ENCODE measurements at places on chromosomes 12 and 14. TPM values are rescaled to one million over a fixed set of nuclear protein-coding genes. Genes with fewer than 3 reads are reported as not detected.
A peak's percentile ranks its signal among the peaks of the same experiment; 100 is the strongest.

- no peak for DNase-seq
- no peak overlapping the region for H3K4me3 ChIP-seq
- H3K27ac ChIP-seq, result no peak overlapping the region
- no peaks in the 10 kb centered on the region for H3K27me3 ChIP-seq
- no peaks in the 10 kb centered on the region for H3K36me3 ChIP-seq
- no peaks in the 10 kb centered on the region for H3K4me1 ChIP-seq
These were observed 87.2 kb downstream of the ESRRB start for GRCh38 chr14:76463105-76463504.

DNA sequence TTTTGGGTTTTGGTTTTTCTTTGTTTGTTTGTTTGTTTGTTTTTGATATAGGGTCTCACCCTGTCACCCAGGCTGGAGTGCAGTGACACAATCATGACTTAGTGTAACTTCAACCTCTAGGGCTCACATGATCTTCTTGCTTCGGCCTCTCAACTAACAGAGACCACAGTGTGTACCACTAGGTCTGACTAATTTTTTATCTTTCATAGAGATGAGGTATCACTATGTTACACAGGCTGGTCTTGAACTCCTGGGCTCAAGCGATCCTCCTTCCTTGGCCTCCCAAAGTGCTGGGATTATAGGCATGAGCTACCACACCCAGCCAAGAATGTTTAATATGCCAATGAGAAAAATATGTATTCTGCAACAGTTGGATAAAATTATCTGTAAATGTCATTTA, 29.6 kb upstream of the USP15 start:
- no peak for DNase-seq
- no peaks in the 10 kb centered on the region for H3K27me3 ChIP-seq
- H3K4me3 ChIP-seq, result no peak overlapping the region
- H3K36me3 ChIP-seq, result no peaks in the 10 kb centered on the region
- no peak overlapping the region for H3K27ac ChIP-seq

DNA sequence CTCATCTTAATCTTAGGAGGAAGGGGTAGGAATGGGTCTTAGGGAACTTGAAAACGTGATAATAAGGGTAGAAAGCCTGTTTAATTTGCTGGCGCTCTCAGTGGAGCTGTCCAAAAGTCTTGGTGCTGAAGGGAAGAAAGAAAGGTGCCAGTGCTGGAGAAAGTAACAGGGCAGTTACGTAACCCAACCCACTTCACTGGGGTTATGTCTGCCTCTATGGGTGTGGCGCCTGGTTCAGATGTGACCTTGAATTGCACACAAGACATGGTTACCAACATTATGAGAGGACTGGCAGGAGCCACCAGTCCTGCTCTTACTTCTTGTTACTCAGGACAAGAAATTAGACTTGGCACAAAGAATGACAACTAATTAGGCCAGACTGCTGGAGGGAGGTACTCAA, 18.6 kb upstream of the GPATCH2L start:
- no peak overlapping the region for H3K4me3 ChIP-seq
- H3K36me3 ChIP-seq, result no peaks in the 10 kb centered on the region
- peak; percentile 21 for DNase-seq
- H3K4me1 ChIP-seq, result peaks cover 2% of the 10 kb centered on the region

- no peaks in the 10 kb centered on the region for H3K27me3 ChIP-seq
- H3K4me3 ChIP-seq, result no peak overlapping the region
- no peaks in the 10 kb centered on the region for H3K36me3 ChIP-seq
- H3K27ac ChIP-seq, result no peak overlapping the region
These were observed 1.4 kb downstream of the TNS2 start for GRCh38 chr12:53051058-53051880.

DNA sequence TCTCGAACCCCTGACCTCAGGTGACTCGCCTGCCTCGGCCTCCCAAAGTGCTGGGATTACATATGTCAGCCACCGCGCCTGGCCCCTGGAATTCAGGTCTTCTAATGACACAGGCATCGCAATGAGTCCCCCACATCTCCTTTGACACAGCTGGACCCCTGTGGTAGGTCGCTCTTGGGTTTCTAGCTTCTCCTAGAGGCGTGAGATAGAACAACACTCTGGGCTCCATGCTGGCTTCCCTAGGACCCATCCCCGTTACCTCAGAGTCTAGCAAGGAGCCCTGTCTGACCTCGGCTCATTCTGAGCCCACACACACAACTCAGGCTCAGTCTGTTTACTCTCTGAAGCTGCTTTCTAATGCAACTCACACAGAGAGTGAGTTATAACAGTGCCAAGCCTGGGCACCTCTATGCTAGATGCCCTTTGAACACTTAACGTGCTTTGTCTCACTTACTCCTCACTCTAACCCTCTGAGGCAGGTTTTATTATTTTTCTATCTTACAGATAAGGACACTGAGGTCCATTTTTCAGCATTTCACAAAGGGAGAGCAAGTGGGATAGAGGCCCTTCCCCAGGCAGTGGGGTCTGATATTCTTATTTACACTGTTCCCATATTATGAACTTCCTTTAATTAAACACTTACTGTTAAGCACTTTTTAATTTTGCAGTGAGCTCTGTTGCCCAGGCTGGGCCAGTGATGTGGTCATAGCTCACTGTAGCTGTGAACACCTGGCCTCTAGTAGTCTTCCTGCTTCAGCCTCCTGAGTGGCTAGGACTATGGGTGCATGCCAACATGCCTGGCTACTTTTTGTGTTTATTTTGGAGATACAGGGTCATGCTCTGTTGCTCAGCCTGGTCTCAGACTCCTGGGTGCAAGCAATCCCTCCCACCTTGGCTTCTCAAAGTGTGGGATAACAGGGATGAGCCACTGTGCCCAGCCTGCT, 40.6 kb upstream of the RBM19 start:
- no peak overlapping the region for H3K27ac ChIP-seq
- no peaks in the 10 kb centered on the region for H3K4me1 ChIP-seq
- DNase-seq, result no peak

GRCh38 chr14:22282949-22283348, 306.1 kb downstream of the DAD1 start:
- DNase-seq, result no peak
- H3K4me3 ChIP-seq, result no peak overlapping the region
- no peak overlapping the region for H3K27ac ChIP-seq
- no peaks in the 10 kb centered on the region for H3K36me3 ChIP-seq

- H3K4me1 ChIP-seq, result no peaks in the 10 kb centered on the region
- DNase-seq, result no peak
- no peaks in the 10 kb centered on the region for H3K36me3 ChIP-seq
- H3K27ac ChIP-seq, result no peak overlapping the region
These were observed 16.1 kb downstream of the TNFAIP2 start for GRCh38 chr14:103139132-103140025.

GRCh38 chr14:101328412-101329028, 232.8 kb upstream of the DIO3 start:
- H3K4me1 ChIP-seq, result no peaks in the 10 kb centered on the region
- no peak overlapping the region for H3K4me3 ChIP-seq
- H3K27me3 ChIP-seq, result peaks cover 17% of the 10 kb centered on the region

- peak; percentile 70 for DNase-seq
- H3K4me3 ChIP-seq, result peak overlapping the region; percentile 14
- H3K27me3 ChIP-seq, result no peaks in the 10 kb centered on the region
- H3K4me1 ChIP-seq, result peaks cover 62% of the 10 kb centered on the region
- H3K36me3 ChIP-seq, result no peaks in the 10 kb centered on the region
These were observed 17.7 kb downstream of the RIN3 start for GRCh38 chr14:92531106-92531873.

The LALBA gene
- not detected for total RNA-seq

The SAMD15 gene
- total RNA-seq, result 0.25 TPM

The LMO3 gene
- not detected for total RNA-seq

The CHPT1 gene
- 12.2 TPM for total RNA-seq

Measured in activated CD4-positive, alpha-beta T cell treated with anti-CD3 and anti-CD28 coated beads for 36 hours (primary cell).